Hematopoietic multipotent progenitor cell treated with erythropoietin and hydrocortisone succinate and interleukin-3 and kit ligand, for 15 days (in vitro differentiated cells): ENCODE measurements at places on chromosomes 13 and 19.

- DNase-seq, result no peak
These were observed 861.2 kb downstream of the UQCRFS1 start for GRCh38 chr19:28351761-28352160.

DNA sequence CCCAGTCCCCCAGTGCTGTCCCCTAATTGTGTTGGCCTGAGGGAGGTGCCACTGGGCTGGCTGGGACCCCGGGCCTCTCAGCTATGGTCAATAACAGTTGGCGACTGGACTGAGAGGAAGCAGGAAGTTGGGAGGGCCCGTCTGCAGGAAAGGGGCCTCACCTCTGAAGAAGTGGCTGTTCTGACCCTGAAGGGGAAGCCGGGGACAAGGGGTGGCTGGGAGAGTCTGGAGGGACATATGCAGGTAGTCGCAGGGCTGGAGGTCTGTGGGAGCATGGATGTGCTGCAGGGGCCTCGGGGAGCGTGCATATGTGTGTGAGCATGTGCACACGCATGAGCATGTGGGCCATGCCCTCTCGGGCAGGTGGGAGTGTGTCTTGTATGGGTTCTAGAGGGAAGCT lies 5.9 kb downstream of the PKN1 start:
- no peak for DNase-seq

DNA sequence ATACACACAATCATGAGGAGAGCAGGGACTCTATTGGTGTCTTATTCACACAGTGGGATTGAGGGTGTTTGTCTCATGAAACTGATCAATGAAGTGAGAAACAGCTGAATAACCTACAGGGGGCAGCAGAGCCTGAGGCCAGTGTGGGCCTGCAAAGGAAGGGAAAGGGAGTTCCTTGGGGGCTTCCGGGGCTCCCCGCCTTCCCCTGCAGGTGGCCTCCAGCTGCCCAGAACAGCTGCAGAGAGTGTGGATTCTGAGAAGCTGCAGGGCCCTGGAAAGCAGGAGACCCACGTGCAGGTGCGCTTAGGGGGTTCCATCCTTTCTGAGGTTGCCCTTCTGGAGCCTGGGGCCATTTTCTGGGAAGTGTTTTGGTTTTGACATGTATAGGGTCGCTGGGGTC lies 20.1 kb downstream of the ZNF763 start:
- DNase-seq, result no peak

DNA sequence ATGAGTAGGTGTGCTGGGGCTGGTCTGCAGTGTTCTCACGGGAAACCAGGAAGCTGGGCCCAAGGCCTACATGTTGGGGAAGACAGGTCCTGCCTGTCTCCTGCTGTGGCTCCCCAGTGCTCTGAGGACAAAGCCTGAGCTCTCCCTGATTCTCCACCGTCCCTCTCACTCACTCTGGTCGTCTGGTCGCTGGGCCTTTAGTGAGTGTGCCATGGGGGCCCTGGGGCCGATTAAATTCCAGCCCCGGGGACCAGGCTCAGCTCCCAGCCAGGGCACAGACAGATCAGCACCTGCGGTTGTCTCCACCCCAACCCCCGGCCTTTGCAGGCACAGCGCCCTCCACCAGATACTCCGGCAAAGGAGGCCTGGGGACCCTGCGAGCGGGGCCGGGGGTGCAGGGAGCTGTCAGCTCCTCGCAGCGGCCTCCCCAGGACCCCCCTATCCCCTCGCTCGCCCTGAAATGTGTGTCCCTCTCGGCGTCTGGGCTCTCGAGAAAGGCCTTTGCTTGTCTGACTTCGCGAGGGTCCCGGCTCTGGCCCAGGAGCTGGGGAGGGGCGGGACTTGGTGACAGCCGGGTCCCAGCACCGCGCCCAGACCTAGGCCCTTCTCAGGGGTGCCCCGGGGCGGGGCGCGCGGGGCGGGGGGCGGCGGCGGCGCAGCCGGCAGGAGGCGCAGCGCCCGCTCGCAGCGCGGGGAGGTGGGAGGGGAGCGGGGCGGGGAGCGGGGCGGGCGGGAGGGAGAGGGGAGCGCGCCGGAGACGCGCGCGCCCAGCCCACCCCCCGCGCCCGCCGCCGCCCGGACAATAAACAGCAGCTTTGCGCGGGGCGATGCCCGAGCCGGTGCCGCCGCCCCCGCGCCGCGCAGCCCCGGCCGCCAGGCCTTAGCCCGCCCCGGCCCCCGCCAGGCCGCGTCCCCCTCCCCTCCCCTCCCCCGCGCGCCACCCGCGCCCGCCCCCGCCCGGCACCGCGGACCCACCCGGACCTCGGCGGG lies at the start of gene PALM:
PALM (plus strand) TSS at position 782 of the 990 bp plus-strand sequence. CDS start 212 bp downstream, outside the sequence.
- DNase-seq, result no peak

- no peak for DNase-seq
These were observed 19.0 kb upstream of the ACOD1 start for GRCh38 chr13:76929320-76929719.

- no peak for DNase-seq
These were observed 22.9 kb downstream of the TLE2 start for GRCh38 chr19:3006075-3006767.
